Activated naive CD4-positive, alpha-beta T cell treated with anti-CD3 and anti-CD28 coated beads for 36 hours (primary cell): ENCODE measurements at places on chromosomes 3 and 15.
A peak's percentile ranks its signal among the peaks of the same experiment; 100 is the strongest.

- no peak for DNase-seq
Measured at GRCh38 chr3:149917124-149917667, 53.5 kb downstream of the PFN2 start.

DNA sequence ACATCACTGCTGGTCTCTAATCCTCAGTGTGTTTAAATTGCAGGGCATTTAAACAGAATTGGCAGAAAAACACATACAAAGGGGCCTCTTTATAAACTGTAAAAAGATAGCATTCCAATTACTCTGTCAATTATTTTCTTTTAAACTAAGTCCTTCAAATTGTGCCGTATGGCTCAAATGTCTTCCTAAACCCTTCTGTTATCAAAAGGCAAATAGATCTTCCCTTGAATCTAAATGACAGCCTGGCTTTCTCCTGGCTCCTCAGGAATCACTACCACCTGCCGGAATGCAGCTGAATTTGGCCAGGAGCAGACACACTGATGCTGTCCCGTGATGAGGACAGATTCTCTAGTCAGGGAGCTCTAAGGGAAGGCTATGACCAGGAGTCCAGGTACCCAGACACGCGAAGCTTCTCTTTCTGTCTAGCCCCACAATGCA, 85.6 kb downstream of the IGF2BP2 start:
- no peak for DNase-seq

DNA sequence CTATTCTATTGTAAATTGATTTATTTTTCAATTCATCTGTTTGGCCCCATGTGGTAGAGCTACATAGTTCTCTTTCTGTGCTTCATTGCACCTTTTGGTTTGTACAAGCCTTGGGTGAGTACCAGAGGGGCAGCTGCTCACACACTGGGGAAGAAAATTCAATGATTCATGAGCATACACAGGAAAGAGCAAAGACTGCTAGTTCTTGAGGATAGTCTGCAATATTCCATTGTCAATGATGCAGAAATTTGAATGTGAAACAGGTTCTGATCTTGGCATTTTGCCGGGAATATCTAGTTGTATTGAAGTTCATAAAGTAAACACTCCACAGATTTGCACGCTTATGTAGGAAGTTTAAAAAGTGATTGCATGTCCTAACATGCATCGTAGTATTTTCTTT, 304.6 kb downstream of the NAALADL2 start:
- DNase-seq, result no peak

GRCh38 chr3:45124352-45124751, 21.8 kb downstream of the CDCP1 start:
- no peak for DNase-seq

GRCh38 chr3:43506644-43507043, 115.2 kb downstream of the ANO10 start:
- no peak for DNase-seq

GRCh38 chr3:129399895-129400357, 28.5 kb downstream of the EFCAB12 start:
- DNase-seq, result peak; percentile 55

- no peak for DNase-seq
Measured at GRCh38 chr3:79724206-79724605, 43.6 kb downstream of the ROBO1 start.

GRCh38 chr3:14525685-14526631, 14.2 kb downstream of the GRIP2 start:
- no peak for DNase-seq

GRCh38 chr3:72891053-72891855, 3.4 kb downstream of the GXYLT2 start:
- DNase-seq, result no peak

DNA sequence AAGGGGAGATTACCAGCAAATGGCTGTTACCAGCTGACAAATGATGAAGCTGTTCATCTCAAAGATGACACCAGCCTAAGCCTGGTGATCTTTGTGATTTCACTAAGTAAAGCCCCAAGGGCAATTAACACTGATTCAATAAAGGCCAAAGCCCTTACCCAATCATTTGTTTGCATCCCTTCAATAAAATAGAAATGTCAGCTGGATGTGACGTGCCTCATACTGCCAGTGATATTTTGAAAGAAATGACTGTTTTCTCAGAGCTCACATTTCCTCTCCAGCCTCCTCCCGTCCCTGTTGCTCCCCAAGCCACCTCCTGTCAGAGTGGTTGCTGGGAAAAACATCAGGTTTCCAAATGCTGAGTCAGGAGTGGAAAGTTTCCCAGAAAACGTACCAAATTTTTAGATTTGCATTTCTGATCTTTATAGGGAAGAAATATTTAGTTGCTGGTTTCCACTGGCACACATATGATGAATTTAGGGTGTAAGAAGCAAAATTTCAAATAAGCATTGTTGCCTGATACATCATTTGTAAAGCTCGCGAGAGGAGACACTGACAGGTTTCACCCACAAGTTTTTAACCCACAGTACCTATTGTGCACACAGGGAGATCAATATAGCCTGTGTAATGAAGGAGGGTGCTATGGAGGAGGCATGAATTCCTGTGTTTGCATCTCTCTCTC, 21.0 kb downstream of the C2CD4A start:
- DNase-seq, result peak; percentile 12

DNA sequence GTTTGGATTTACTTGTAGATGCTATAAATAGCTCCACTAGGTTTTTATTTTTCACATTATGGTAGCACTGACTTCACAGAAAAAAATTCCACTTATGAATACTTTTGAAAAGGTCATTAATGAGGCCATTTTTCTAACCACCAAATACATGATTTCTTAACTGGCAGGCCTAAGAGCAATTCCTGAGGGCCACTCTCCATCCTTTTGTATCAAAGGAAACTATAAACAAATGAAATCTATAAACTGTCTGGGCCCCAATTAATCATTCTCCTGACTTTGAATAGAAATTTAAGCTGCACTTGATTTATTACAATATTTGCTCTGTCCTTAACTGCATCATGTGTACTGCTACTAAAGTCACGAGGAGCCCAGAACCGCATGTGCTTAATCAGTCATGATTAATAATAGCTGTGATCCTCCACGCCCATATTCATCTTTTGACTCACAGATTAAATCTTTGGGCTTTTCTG, 25.1 kb upstream of the MTMR10 start:
- no peak for DNase-seq

DNA sequence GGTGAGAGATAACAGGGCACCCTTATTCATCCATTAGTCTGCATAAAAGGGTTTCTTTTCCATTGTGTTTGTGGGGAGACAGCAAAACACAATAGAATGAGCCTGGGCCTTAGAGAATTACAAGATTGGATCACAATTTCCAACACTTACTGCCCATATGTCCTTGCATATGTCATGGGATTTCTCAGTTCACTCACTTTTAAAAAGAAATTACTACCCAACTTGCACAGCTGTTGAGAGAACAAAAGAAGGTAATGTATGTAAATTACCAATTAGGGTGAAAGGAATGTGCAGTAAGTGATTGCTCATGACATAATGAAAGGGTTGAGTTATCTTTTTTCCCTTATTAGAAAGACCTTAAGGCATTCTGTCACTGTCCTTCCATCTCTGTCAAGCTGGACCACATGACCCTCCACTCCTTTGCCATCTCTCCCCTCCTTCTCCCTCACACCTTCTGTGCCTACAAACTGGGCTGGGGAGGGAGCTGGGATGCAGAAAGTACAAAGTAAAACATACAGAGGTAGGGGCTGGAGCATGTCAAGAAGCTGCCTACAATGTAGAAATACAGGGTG, 244.2 kb downstream of the ZMAT3 start:
- DNase-seq, result no peak
